ENCODE measurements at places on chromosomes 7 and 10.

GRCh38 chr7:131602994-131603372, 46.6 kb upstream of the PODXL start:
- DNase-seq = no peak

DNA sequence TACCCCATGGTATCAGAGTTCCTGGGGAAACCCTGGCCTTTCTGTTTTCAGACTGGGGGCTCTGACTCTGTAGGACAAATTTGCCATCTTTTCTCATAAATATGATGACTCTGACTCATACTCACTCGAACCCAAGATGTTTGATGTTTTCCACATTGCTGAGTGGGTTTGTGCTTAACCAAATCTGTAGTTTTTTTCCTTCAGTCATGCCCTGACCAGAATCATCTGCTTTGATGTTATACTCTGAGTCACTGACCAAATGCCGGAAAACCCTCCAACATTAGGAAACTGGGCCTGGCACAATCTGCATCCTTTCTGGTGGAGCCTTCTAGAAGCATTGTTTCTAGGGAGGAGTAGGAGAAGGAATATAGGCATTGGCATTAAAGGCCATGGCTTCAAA, 118.7 kb downstream of the C10orf105 start:
- no peak for DNase-seq

DNA sequence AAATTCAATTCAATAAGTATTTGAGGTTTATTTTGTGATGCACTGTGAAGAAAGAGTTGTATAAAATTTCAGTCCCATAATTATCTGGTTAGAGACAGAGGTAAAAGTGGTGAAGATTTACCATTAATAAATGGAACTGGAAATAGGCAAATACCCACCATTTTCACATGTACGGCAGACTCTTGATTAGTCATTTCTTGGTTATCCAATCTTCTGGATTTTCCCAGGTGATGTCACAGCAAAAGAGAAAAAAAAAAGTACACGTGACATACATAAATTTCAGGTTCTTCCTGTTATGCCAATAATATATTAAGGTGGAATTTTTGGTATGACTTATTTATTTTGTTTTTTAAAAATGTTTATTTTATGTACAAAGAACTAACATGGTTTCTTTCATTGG, 26.8 kb downstream of the NT5C3A start:
- no peak for DNase-seq

- DNase-seq = no peak
Observed at GRCh38 chr10:14477408-14477710, 146.6 kb upstream of the FRMD4A start.

- no peak for DNase-seq
Observed at GRCh38 chr10:119153661-119154060, 11.9 kb downstream of the SFXN4 start.

DNA sequence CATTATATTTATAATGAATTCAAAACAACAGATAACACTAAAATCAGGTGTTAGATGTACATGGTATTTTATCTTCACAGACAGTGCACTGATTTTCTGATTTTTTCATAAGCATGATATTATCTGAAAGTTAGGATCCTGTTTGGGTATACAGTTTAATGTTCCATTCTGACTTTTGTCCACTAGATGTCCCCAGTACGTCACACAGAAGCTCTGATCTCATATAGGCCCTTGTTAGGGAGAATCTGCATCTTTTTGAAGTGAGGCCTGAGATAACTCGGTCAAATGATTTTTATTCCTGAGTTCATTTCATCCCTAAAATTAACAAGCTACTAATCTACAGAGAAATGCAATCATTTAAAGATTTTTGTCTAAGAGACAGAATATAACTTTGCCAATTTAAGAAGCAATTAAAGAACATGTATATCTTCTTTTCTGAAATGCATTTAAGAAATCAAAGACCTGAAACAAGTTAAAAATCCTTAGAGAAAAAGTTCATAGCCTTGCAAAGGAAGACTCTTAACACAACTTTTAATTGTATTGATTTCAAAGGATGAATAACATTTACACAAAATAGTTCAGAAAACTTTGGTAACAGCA, 72.0 kb upstream of the TES start:
- DNase-seq = no peak

GRCh38 chr10:120650705-120651399, 193.8 kb downstream of the PLPP4 start:
- no peak for DNase-seq

- DNase-seq = no peak
Observed at GRCh38 chr10:5365928-5366327, 1.2 kb downstream of the UCN3 start.

- DNase-seq = no peak
Observed at GRCh38 chr7:11539853-11540252, 292.1 kb downstream of the THSD7A start.

DNA sequence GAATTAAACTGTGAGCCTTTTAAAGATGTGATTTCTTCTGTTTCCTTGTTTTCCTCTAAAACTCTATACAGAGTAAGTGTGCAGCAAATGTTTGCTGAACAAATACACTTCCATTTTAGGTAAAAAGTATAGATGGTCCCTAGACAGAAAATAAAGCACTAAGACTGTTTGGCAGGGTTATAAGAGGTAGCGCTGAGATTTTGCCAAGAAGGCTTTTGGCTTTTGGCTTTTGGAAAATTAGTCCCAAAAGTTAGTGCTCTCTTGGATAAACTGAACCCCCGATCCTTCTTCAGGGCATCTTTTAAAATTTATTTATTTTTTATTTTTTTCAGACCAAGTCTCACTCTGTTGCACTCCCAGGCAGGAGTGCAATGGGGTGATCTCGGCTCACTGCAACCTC, 175.7 kb upstream of the NRP1 start:
- DNase-seq = no peak
